ENCODE measurements at places on chromosomes 5 and 9.

GRCh38 chr5:75706016-75706415 is 11.2 kb downstream of the POC5 start:
- peaks cover 6% of the 10 kb centered on the region for H3K36me3 ChIP-seq
- no peak overlapping the region for H3K4me3 ChIP-seq
- H3K27ac ChIP-seq: no peak overlapping the region
- no peaks in the 10 kb centered on the region for H3K4me1 ChIP-seq
- peak; percentile 11 for DNase-seq

GRCh38 chr5:126681970-126682369 is 81.2 kb downstream of the PHAX start:
- DNase-seq: no peak
- H3K4me1 ChIP-seq: no peaks in the 10 kb centered on the region
- H3K27me3 ChIP-seq: no peaks in the 10 kb centered on the region
- H3K36me3 ChIP-seq: no peaks in the 10 kb centered on the region

GRCh38 chr5:159227452-159227851 is 18.1 kb upstream of the RNF145 start:
- no peak for DNase-seq
- H3K4me3 ChIP-seq: no peak overlapping the region
- no peaks in the 10 kb centered on the region for H3K4me1 ChIP-seq
- peaks cover 2% of the 10 kb centered on the region for H3K27me3 ChIP-seq
- no peaks in the 10 kb centered on the region for H3K36me3 ChIP-seq

GRCh38 chr5:158378931-158379330 is 520.0 kb upstream of the CLINT1 start:
- no peaks in the 10 kb centered on the region for H3K27me3 ChIP-seq
- H3K36me3 ChIP-seq: no peaks in the 10 kb centered on the region
- peaks cover 29% of the 10 kb centered on the region for H3K4me1 ChIP-seq
- H3K27ac ChIP-seq: no peak overlapping the region

- DNase-seq: no peak
- no peaks in the 10 kb centered on the region for H3K36me3 ChIP-seq
- no peak overlapping the region for H3K27ac ChIP-seq
- H3K4me3 ChIP-seq: no peak overlapping the region
- no peaks in the 10 kb centered on the region for H3K4me1 ChIP-seq
Measured at GRCh38 chr9:137705443-137705863, 86.6 kb downstream of the EHMT1 start.

DNA sequence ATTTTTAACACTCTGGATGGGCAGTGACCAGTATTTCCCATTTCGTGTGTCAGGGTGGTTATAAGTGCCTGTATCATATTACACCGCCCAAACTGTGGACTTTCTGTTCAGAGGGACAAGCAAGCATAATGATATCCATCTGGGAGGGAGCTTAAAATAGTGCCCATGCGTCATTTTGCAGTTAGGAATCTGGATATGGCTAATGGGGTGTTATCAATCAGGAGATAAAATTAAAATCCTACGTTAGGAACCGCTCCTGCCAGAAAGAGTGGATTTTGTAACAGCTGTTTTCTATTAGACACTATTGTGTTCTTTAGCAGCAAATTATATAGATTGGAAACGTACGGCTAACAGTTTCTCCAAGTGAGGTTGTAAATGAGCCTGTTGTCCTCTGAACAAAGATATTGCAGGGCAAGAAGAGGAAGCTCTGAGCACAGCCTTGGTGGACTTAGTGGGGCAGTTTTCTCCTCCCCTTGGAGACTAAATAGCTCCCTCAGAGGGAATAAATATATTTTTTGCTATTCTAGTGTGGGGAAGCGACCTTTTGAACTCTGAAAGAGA is 160.4 kb downstream of the SPATA31D1 start:
- H3K27ac ChIP-seq: peak overlapping the region; percentile 20
- peaks cover 11% of the 10 kb centered on the region for H3K4me1 ChIP-seq
- no peaks in the 10 kb centered on the region for H3K27me3 ChIP-seq
- H3K4me3 ChIP-seq: no peak overlapping the region
- H3K36me3 ChIP-seq: no peaks in the 10 kb centered on the region

DNA sequence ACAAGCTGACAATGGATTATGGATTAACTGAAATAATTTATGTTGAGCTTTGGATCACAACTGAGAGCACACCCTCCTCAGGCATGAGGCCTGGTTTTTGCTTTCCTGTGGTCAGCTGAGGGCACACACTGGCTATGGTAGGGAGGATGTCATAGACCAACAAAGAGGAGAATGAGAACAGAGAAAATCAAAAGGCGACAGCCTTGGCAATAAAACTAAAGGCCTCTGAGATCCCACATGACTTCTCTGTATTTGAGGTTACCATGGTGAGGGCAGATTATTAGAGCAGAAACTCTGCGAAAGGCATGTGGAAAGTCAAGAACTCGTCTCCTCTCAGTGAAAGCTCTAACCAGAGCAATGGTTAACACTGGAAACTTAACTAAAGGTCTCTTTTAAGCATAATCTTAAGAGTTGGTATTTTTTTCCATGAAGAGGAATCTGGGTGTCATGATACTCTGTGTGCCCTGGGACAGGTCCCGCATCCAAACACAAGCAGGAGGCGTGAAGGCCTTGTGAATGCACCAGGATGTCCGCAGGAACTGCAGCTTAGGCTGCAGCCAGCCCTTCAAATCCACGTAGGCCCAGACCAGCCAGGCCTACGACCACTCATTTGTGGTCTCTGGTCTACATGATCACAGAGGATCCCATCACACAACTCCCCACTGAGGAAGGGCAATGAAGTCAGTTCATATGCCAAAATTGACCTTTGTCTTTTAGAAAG is 12.4 kb upstream of the MEIKIN start:
- no peak for DNase-seq
- no peak overlapping the region for H3K27ac ChIP-seq
- H3K27me3 ChIP-seq: no peaks in the 10 kb centered on the region
- H3K36me3 ChIP-seq: no peaks in the 10 kb centered on the region

DNA sequence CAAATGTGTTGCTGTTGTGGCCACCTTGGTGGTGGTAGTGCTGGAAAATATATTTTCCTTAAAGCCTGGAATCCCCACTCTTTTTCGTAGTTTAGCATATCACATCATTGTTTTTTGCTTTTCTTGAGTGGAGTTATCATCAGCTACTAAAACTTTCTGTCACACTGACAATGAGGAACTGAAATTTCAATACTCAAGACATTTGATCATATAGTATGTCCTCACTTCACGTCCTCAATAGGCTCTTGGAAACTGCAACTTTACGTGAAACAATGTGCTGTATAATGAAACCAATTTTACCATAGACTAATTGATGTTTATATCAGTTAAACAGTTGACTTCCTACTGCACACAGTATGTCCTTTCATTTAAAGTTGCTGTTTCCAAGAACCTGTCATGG is 265.8 kb downstream of the ADGRV1 start:
- DNase-seq: no peak
- H3K36me3 ChIP-seq: no peaks in the 10 kb centered on the region
- no peak overlapping the region for H3K4me3 ChIP-seq
- H3K27me3 ChIP-seq: no peaks in the 10 kb centered on the region
- H3K4me1 ChIP-seq: no peaks in the 10 kb centered on the region

- no peak overlapping the region for H3K4me3 ChIP-seq
- H3K27me3 ChIP-seq: no peaks in the 10 kb centered on the region
- H3K4me1 ChIP-seq: peaks cover 7% of the 10 kb centered on the region
- no peak overlapping the region for H3K27ac ChIP-seq
- DNase-seq: peak; percentile 29
- H3K36me3 ChIP-seq: no peaks in the 10 kb centered on the region
Measured at GRCh38 chr9:131875828-131876485, 136.1 kb upstream of the RAPGEF1 start.

DNA sequence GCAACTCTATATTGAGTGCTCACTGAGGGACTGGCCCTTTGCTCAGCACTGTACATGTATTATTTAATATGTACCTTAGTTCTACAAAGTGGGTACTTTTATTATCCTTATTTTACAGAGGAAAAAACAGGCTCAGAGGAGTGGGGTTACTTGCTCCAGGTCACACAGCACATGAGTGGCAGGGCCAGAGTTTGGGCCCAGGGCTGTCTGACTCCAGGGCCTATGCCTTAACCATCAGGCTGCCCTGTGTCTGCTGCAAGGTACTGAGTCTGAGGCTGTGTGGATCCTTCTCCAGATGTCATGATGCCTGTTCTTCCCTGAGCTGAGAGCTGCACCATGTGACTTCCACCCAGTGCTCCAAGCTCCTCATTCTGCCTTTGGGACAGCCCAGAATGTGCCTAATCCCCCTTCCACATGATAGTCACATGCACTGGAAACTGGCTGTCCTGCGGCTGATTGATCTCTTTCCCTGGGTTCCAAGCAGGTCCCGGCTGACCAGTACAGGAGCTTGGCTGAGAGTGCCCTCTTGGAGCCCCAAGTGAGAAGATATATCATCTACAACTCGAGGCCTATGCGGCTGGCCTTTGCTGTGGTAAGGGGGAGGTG is 15.4 kb downstream of the TMEM268 start:
- H3K36me3 ChIP-seq: no peaks in the 10 kb centered on the region
- H3K4me1 ChIP-seq: peaks cover 12% of the 10 kb centered on the region
- no peak overlapping the region for H3K27ac ChIP-seq
- no peak overlapping the region for H3K4me3 ChIP-seq
- no peaks in the 10 kb centered on the region for H3K27me3 ChIP-seq

GRCh38 chr9:89842267-89842768 is 237.5 kb downstream of the GADD45G start:
- H3K36me3 ChIP-seq: no peaks in the 10 kb centered on the region
- H3K27ac ChIP-seq: no peak overlapping the region
- no peak overlapping the region for H3K4me3 ChIP-seq
- no peaks in the 10 kb centered on the region for H3K27me3 ChIP-seq

Data from astrocyte (in vitro differentiated cells and primary cell).